ENCODE measurements at places on chromosomes 5 and 9.

DNA sequence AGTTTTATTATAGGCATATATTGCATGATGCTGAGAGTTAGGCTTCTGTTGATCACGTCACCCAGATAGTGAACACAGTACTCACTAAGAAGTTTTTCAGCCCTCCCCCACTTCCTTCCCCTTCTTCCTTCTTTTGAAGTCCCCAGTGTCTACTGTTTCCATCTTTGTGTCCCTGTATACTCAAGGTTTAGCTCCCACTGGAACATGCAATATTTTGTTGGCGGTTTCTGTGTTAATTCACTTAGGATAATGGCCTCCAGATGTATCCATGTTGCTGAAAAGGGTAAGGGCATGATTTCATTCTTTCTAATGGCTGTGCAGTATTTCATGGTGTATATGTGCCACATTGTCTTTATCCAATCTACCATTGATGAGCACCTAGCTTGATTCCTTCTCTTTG is 764.3 kb downstream of the MTRR start:
- DNase-seq = no peak

- no peak for DNase-seq
Measured at GRCh38 chr9:35847792-35848572, 19.0 kb downstream of the TMEM8B start.

DNA sequence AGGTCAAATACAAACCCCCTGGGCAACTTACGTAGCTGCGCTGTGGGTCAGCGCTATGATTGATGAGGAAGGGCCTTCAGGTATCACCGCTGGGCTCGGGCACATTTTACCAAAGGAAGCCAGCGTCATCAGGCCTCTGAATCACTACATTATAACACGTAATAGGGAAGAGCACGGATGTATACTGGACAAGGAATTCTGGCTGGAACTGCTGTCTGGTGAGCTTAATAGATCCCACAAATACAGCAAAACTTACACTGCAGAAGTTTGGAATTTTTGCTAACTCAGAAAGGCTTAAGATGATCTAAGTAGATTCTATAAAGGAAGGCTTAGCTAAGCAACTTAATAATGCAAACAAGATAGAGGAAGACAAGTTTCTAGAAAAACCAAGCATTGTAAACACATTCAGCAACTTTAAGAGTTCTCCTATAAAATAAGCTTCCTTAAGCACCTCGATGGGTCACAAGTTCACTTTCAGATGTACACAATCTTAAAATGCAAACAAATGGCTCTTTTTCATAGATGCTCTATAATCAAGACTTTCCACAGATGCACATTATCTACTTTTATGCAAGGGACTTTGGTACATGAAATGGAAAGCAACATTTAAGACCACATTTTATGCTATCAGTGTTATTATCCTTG is 360.1 kb upstream of the PANK3 start:
- DNase-seq = no peak

- DNase-seq = no peak
Measured at GRCh38 chr9:111438541-111439235, 45.5 kb downstream of the ECPAS start.

DNA sequence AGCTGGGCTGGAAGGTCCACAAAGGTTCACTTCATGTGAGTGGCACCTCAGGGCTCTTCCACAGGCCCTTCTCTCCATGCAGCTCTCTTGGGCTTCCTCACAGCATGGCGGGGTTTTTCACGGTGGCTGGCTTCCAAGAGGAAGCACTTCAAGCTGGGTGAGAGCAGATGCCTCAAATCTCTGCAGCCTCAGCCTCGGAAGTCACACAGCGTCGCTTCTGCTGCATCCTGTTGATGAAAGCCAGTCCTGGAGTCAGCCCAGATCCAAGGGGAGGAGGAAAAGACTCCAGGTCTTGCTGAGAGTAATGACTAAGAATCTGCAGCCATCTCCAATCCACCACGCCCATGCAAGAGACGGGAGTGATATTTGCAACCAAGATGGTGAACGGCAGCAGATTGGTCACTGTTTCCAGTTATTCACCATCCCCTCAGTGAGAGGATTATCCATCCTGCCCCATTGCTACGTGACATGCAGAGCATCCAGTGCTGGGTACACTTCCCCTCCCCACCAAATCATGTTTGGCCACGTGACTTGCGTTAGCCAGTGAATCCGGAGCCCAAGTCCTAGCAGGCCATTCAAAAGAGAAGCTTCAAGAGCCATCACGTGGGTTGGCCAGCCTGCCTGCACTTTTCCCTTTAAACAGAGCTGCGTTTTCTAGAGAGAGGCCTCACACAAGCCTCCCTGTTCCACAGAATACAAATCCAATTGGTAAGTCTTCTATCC is 173.9 kb downstream of the C9orf50 start:
- DNase-seq = no peak

- DNase-seq = no peak
Measured at GRCh38 chr5:115501464-115502210, 42.9 kb downstream of the FEM1C start.

GRCh38 chr5:107670087-107670931 is 428 bp downstream of the EFNA5 start:
- DNase-seq = peak; percentile 29

- no peak for DNase-seq
Measured at GRCh38 chr5:159345861-159346260, 15.6 kb upstream of the IL12B start.

- no peak for DNase-seq
Measured at GRCh38 chr9:68780720-68781119, 75.7 kb downstream of the PIP5K1B start.

GRCh38 chr9:137416563-137417151 is 6.3 kb downstream of the EXD3 start:
- no peak for DNase-seq

DNA sequence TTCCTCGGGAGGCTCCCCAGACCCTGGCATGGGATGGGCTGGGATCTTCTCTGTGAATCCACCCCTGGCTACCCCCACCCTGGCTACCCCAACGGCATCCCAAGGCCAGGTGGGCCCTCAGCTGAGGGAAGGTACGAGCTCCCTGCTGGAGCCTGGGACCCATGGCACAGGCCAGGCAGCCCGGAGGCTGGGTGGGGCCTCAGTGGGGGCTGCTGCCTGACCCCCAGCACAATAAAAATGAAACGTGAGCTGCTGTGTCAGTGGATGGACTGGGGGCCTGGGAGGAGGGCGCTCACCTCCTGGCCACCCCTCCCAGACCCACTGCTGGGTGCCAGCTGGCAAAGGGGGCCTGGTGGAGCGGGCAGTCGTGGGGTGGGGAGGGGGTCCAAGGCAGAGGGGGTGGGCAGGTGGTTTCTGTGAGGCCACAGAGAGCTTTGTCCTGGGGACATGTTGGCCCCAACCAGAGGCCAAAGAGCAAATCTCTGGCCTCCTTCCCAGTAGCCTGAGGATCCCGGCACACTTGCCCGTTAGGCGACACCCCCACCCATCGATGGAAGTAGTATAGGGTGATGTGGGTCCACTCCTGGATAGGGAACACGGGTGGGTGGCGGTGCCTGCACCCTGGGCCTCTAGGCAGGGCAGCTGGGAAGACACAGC is 9.8 kb downstream of the EGFL7 start:
- DNase-seq = no peak

GRCh38 chr5:76385540-76385939 is 17.5 kb upstream of the IQGAP2 start:
- DNase-seq = no peak

GRCh38 chr5:141772281-141772680 is 90.3 kb upstream of the ARAP3 start:
- no peak for DNase-seq

Data from ACHN (cell line).